CD4-positive, alpha-beta T cell treated with Interleukin-2 at 100 ng/mL for 4 hours (primary cell): ENCODE measurements at places on chromosomes 5 and 9.

- DNase-seq, result no peak
These were observed 299.1 kb downstream of the DMAC1 start for GRCh38 chr9:7500521-7500920.

- no peak for DNase-seq
These were observed 2.3 kb downstream of the SLC44A1 start for GRCh38 chr9:105246656-105247173.

- DNase-seq, result no peak
These were observed 10.3 kb downstream of the ANKH start for GRCh38 chr5:14861123-14861765.

GRCh38 chr5:135398855-135399793, at the start of gene MACROH2A1:
MACROH2A1 (minus strand) TSS chr5:135399231; CDS start chr5:135389093, 10,138 bp downstream.
- peak; percentile 78 for DNase-seq

GRCh38 chr9:32350682-32351081, 33.8 kb upstream of the ACO1 start:
- DNase-seq, result no peak

- DNase-seq, result no peak
These were observed 9.7 kb upstream of the TGFBI start for GRCh38 chr5:136018814-136019783.
